ENCODE measurements at places on chromosomes 13 and 19.
A peak's percentile ranks its signal among the peaks of the same experiment; 100 is the strongest.

DNA sequence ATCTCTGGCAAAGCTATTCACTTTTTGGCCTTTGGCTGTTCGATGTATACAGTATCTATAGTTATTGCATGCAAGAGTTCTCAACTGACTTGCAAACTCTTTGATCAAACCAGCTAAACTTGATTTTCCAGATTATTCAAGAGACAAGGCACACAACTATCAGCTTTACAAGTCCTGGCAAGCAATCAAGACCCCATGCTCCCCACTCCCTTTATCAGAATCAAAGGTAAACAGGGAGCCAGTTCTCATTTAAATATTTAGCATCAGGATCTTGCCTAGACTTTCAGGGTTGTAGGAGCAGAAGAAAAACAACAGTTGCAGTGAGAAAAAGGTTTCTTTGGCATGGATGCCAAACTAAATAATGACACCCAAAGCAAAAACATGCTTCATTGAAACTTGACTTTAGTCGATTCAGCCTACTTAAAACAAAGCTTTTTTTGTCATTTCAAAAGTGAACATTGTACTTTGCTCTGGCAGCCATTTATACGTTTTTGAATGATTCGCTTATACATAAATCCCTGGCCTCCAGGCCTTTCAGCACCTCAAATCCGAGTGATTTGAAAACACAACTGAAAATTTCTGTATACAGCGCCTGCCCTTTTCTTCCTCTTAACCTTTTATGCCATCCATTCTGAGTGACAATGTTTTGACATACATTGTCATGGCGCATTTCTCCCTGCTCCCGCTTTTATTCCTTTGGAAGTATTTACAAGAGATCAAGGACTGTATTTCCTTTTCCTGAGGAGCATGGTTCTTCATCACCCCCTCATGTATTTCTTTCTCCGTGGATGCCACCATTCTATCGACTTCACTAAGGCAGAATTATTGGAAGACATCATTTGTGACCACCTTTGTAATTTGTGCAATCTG is 340.8 kb downstream of the KLF5 start:
- DNase-seq = peak; percentile 21

GRCh38 chr19:45498411-45499195 is at the start of gene PPM1N:
Gene PPM1N, plus strand, starts transcription at chr19:45498443. Its CDS starts 30 bp downstream, at chr19:45498473.
- peak; percentile 27 for DNase-seq

DNA sequence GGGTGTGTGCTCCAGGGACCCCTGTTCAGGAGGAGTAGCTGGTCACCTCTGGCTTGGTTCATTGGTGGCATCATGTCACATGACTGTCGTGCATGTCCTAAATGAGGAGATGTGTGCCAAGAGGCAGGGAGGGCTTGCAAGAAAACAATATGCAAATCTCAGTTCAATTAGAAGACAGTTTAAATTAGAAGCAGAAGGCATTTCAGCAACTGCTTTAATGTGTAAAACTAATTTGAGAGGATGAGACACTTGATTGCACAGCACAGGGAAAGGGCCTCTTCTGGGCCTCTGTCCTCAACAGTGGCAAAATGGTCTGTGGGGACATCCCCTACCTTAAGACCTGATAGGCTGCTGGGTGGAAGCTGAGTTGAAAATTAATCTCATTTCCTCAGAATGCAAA is 54.6 kb downstream of the SPATA13 start:
- DNase-seq = no peak

DNA sequence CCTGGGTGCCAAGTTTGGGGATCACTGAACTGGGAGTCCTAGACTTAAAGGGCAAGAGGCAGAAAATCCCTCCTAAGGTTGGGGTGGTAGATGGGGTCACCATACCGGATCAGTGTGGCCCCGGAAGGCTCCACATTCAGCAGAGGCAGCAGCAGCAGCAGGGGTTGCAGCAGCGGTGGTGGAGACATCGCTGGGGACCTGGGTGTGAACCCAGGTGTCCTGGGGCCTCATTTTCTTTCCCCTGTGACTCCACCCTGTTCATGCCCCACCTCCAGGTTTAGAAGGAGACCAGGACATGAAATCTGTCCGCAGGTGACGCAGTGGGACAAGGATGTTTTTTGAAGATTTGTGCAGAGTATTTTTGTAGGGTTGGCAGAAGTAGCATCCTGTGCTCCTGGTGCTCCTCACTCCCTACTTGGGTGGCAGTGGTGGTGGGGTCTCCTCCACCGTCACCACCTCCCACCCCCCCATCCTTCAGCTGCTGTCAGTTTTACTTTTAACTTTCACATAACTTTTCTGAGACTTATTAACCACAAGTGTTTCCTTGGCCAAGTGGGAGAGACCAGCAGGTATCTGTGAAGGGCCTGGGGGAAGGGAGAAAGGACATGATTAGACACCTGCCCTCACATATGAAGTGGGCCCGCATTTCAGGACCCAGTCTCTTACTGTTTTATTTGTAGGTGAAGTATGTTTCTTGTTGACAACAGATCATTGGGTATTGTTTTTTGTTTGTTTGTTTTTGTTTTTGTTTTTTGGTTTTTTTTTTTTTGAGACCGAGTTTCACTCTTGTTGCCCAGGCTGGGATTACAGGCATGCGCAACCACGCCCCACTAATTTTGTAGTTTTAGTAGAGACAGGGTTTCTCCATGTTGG is at the start of gene NAPSA:
TSS of gene NAPSA (minus strand) at position 206 of the 873 bp plus-strand sequence. CDS start at position 188, 18 bp downstream.
- DNase-seq = no peak

All from Calu3 (cell line).